ENCODE measurements at places on chromosomes 12 and 14.

DNA sequence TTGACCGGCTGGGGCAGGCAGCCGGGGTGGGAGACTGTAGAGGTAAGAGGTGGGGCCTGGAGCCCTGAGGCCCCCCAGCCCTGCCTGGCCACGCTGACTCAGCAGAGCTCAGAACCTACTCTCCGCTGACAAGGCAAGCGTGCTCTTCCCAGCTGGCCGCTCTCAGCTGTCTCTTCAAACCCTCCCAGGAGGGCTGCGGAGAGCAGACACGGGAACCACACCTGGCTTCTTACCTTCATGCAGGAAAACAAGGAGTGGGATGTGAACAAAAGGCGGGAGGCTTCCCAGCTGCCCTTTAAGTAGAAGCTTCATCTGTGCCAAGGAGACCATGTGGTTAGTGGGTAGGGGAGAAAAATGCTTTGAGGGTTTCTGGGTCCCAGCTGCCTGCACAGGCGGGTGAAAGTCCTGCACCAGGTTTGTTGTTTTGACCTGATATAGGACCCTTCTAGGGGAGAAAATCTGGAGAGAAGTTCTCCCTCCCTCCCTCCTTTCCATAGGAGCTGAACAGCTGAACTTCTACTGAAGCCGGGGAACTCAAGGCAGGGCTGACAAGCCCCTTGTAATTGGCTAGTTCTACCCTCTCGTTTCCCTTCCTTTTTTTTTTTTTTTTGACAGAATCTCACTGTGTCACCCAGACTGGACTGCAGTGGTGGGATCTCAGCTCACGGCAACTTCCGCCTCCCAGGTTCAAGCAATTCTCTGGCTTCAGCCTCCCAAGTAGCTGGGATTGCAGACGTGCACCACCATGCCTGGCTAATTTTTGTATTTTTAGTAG lies 12.8 kb upstream of the TESC start:
- DNase-seq: no peak

GRCh38 chr14:96783915-96784224 lies 13.3 kb upstream of the VRK1 start:
- peak; percentile 11 for DNase-seq

DNA sequence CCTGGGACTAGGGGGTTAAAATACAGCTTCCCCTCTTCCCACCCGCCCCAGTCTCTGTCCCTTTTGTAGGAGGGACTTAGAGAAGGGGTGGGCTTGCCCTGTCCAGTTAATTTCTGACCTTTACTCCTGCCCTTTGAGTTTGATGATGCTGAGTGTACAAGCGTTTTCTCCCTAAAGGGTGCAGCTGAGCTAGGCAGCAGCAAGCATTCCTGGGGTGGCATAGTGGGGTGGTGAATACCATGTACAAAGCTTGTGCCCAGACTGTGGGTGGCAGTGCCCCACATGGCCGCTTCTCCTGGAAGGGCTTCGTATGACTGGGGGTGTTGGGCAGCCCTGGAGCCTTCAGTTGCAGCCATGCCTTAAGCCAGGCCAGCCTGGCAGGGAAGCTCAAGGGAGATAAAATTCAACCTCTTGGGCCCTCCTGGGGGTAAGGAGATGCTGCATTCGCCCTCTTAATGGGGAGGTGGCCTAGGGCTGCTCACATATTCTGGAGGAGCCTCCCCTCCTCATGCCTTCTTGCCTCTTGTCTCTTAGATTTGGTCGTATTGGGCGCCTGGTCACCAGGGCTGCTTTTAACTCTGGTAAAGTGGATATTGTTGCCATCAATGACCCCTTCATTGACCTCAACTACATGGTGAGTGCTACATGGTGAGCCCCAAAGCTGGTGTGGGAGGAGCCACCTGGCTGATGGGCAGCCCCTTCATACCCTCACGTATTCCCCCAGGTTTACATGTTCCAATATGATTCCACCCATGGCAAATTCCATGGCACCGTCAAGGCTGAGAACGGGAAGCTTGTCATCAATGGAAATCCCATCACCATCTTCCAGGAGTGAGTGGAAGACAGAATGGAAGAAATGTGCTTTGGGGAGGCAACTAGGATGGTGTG lies 1.9 kb downstream of the GAPDH start:
- no peak for DNase-seq

GRCh38 chr14:67555518-67556090 lies 22.5 kb downstream of the PLEKHH1 start:
- DNase-seq: no peak

- peak; percentile 71 for DNase-seq
Measured at GRCh38 chr12:58537278-58537677, 383.0 kb downstream of the LRIG3 start.

DNA sequence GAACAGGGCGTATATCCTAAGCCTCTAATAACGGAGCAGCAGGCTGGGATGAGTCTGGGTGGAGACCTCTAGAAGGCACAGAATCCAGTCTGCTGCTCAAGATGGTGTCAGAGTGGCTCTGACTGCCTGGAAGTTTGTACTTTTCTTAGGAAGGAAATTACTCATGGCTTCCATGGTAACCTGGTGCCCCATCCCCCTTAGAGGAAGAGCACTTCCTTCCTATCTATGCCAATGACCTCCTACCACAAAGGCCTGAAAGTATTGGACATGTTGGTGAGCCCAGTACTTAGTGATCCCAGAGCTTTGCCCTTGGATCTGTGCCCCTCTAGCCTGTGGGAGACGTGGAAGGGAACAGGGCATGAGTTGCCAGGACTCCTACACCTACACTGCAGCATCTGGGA lies 1.5 kb downstream of the BATF start:
- DNase-seq: peak; percentile 32

DNA sequence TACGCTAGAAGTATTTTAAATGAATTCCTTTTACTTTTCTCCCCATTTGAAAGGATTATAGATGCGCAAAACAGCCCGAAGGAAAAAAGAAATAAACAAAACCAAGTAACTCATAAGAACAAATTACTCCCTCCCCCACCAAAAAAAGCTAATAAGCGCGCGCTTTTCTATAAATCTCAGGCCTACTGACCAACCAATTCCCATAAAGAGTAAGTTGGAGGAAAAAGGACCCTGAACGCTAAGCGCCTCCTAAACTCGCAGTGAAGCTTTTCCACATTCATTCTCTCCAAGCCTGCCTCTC lies 588 bp downstream of the MBIP start:
- no peak for DNase-seq

- DNase-seq: no peak
Measured at GRCh38 chr12:128259556-128260070, 7.4 kb upstream of the TMEM132C start.

GRCh38 chr14:100857233-100857922 lies 31.5 kb downstream of the MEG3 start:
- DNase-seq: no peak

GRCh38 chr14:61644834-61645233 lies 50.5 kb upstream of the HIF1A start:
- DNase-seq: no peak

- DNase-seq: no peak
Measured at GRCh38 chr12:597926-598568, 65.2 kb downstream of the NINJ2 start.

DNA sequence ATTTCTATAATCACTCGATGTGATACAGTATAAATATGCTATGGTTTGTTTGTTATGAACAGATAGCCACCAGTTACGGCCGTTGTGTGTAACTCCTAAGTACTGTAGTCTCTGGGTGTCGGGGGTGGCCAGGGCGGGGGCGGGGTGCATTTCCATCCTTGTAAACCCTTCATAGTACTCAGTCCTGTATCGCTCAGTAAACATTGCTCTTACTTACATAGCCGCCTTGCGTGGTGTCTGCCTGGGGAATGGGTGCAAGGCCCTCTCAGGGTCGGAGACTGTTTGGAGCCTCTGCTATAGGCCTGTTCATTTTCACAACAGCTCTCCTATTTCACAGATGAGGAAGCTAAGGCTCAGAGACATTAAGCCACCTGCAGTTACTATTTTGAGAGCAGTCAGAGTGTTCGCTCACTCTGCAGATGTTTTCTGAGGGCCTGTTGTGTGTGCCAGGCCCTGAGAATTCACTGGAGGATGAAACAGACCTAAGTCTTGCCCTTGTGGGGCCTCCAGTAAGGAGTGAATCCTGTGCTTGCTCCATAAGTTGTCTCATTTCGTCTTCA lies 42.5 kb downstream of the JDP2 start:
- no peak for DNase-seq

Data from amniotic epithelial cell (primary cell).